SK-MEL-5 (cell line): ENCODE measurements at places on chromosomes 7 and 10. TPM values are rescaled to one million over a fixed set of nuclear protein-coding genes. Genes with fewer than 3 reads are reported as not detected.
A peak's percentile ranks its signal among the peaks of the same experiment; 100 is the strongest.

- DNase-seq: no peak
Observed at GRCh38 chr10:106183041-106183440, 981.5 kb downstream of the SORCS1 start.

- no peak for DNase-seq
Observed at GRCh38 chr10:78405736-78406135, 372.1 kb downstream of the RPS24 start.

GRCh38 chr7:30893357-30893756 lies 18.3 kb upstream of the AQP1 start:
- DNase-seq: no peak

GRCh38 chr10:71302874-71303568 lies 16.0 kb upstream of the SLC29A3 start:
- DNase-seq: peak; percentile 70

GRCh38 chr7:43735403-43735801 lies 6.1 kb upstream of the COA1 start:
- no peak for DNase-seq

DNA sequence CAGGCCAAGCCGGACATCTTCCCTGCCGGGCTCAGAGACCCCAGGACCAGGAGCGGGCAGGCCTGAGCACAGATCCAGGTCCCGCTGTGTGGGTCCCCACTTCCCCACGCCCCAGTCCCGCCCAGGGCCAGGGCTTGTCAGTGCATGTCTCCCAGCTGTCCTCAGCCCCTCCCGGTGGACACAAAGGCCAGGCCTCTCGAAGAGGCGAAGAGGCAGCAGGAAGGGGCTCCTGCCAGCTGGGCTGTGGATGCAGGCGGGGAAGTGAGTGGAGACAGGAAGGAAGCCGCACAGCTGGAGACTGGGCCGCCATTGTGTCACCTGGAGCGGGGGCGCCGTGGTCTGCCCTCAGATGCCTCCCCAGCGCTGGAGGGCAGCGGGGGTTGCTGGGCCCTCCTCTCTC lies 4.8 kb downstream of the GRIFIN start:
- no peak for DNase-seq

DNA sequence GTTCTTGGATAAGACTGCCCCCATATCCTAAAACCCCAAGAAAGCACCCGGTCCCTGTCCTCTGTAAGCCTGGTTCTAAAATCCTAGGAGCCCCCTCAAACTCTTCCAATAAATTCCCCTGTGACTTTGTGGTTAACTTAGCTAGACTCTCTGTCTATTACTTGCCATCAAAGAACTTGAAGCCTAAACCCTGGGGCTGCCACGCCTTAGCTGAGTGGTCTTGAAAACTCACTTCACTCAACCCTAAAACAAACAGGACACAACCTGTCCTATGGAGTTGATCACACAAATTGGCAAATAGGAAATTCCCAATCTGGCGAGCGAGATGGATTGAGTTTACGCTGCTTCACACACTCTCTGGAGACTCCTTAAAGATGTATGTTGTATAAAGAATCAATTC lies 191.4 kb upstream of the SVIL start:
- DNase-seq: no peak

DNA sequence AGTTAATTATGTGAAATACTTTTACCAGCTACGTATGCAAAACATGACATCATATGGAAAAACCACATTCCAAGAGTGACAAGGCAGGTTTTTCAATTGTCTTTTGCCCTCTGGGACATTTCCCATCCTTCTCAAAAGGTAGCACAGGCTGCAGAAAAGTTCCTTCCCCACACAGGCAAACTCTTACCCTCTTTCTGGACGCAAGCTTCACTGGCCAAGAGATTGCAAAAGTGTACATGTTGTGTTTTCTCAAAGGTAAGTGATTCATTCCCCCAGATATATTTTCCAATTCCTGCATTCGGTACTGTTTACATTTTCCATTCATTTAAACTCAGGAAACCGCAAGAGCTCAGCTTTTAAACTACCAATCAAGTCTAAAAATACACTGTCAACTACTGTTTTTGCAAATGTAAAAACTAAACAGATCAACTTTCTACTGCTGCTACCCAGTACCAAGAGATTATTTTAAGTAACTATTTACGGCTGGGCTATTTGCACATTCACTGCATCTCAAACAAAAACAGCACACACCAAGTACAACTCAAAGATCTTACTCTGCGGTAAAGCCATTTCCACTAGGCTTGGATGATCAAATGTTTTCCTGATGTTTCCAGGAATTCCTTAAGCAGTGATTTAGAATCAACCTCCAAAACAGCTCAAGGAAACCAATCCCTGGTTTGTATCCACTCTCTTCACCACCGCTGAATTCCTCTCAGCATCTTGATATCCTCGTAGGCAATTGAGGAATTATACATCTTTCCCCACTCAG lies 233.6 kb upstream of the CCDC6 start:
- peak; percentile 27 for DNase-seq

DNA sequence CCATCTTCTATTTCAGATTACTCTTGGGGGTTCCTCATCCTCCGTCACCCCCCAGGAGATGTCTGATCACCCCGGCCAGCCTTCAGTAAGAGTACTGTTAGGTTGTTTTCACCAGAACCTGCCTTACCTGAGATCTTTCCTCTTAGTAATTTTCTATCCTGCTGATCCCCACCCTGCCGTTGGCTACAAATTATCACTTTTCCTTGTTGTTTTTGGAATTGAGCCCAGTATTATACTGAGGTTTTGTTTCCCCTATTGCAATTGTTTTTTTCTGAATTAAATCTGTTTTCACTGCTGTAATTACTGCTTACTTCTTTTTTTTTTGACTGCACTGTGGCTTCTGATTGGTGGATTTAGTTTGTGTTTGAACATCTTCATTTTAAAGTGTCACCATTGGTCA lies 14.7 kb downstream of the SPAM1 start:
- no peak for DNase-seq

GRCh38 chr10:8539056-8539455 lies 484.6 kb downstream of the GATA3 start:
- DNase-seq: no peak

DNA sequence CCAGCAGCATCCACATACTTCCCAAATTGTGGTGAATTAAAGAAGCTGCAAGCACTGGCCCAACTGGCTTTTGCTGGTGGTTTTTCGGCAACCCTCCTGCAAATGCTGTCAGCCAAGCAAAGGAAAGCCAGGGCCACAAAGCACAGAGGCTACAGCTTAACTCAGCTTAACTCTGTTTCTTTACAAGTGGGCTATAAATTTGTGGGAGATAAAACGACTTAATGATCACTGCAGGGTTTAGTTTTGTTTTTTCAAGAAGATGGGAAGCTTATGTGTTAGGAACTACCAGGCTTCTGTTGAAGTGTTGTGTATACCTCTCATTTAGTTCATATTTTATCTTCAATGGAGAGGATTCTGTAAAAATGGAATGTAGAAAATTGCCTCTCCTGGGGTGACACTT lies 110.6 kb downstream of the TACC2 start:
- DNase-seq: no peak

- DNase-seq: no peak
Observed at GRCh38 chr7:106480161-106480579, 180.8 kb downstream of the CCDC71L start.

GRCh38 chr7:92750946-92751345 lies 85.4 kb downstream of the CDK6 start:
- DNase-seq: no peak

GRCh38 chr10:73495226-73495883 lies 469 bp downstream of the PPP3CB start:
- DNase-seq: peak; percentile 74

The CCDC71L gene
- 74.4 and 89.1 TPM in 2 replicates for total RNA-seq

The MUC12 gene
- not detected in 2 replicates for total RNA-seq

The NACAD gene
- 0.05 and 0.16 TPM in 2 replicates for total RNA-seq

The KIAA1549 gene
- 2.7 and 3.0 TPM in 2 replicates for total RNA-seq
